AG08395 (cell line): ENCODE measurements at places on chromosomes 1 and 21.

- DNase-seq = no peak
These were observed 6.7 kb downstream of the ZBTB7B start for GRCh38 chr1:155009221-155009711.

DNA sequence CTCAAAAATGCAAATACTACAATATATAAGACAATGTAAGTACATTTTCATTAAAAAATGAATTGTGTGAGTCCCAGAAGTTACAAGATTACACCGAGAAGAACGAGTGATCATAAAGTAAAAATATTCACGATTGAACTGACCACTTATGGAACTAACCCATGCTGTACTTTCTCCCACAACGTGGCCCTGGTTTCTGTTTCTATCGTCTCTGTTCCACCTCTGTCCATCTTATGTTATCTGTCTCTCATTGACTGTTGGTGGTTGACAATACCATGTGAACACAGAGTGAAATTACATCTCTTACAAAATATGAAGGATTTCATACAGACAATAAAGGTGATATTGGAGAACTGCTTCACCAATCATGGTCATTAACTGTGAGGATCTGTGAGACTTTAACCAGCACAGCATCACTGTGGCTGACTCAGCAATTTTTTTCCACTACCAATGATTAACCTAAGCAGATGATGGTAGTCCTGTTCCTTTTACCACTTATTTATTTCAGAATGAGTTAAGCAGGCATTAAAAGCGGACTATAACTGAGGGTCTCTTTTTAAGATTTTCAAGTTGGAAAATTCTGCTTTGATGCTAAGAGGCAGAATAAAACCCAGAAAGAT is 165.1 kb downstream of the TGFB2 start:
- no peak for DNase-seq

GRCh38 chr1:96308314-96308713 is 413.3 kb upstream of the PTBP2 start:
- no peak for DNase-seq

DNA sequence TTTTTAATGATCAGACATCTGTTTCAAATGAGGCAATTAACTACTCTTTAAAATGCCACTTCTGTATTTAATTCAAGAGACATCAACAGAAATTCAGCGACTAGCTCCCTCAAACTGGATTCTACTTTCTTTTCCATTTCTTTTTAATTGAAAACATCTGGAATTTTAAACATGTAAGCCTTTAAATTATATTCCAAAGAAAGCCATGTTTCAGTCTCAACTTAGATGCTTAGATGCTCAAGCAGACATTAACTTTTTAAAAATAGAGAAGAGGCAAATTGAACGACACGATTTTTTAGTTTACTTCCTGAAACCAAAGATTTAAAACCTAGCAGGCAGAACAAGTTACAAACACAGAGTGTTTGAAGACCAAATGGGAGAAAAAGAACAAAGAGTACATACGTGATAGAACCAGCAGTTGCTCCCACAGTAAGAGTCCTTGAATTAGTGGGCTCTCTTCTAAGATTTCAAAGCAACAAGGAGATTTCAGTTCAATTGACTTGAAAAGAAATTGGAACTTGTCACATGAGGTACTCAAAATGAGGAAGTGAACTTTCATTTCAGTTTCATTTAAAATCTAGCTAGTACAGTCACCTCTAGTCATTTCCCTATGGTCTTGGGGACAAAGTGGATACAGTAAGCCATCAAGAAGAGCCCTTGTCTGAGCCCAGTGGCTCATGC is at the start of gene CTSS:
TSS of gene CTSS (minus strand) at position 483 of the 681 bp plus-strand sequence. CDS start 1,015 bp downstream, outside the sequence.
- no peak for DNase-seq

GRCh38 chr1:177282976-177283375 is 112.2 kb downstream of the BRINP2 start:
- no peak for DNase-seq

DNA sequence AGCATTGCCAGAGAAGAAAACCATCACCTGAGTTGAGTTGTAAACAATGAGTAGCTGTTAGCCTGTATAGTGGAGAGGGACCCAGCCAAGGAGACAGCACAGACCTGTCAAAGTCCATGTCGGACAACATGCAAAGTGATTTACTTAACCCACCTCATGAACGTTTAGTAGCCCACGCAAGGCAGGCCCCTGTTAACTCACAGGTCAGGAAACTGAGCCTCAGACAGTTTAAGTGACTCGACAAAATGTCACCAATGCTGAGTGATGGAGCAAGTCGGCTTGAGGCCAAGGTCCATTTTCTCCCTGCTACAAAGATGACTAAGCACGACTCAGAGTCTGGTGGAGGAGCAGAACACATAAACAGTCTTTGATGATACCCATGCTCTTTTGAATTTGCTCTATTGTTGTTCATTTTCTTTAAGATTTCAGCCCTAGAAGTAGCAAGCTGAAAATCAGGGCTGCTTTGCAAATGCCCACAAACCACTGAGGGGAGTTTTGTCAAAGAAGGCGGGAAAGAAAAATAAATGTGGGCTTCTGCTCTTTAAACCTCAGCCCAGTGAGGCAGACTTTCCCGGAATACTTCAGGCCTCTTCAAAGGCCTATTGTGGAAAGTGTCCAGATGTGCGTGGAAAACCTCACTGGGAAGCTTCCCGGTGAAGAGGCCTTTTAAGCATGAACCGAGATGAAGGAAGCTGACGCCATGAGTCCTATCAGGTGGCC is 83.8 kb upstream of the HOOK1 start:
- peak; percentile 91 for DNase-seq

DNA sequence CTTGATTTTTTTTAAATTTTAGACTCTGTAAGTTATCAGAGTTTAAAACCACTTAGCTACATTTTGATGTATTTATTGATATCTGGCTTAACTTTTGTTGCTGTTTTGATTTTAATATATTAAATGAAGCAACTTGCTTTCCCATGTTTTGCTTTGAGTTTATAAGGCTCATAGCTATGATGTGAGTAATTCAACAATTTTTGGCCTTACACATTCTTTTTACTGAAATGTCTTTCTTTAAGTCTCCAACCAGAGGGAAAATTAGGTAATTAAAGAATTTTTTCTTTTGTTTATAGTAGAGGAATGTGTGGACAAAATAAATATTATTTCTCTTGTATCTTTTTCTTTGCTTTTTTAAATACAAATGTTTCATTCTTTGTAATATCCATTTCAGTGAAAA is 258.3 kb upstream of the ADAMTS5 start:
- peak; percentile 11 for DNase-seq

- DNase-seq = no peak
These were observed 9.1 kb upstream of the AK2 start for GRCh38 chr1:33045814-33046213.

GRCh38 chr21:44497703-44498126 is 42.3 kb downstream of the KRTAP10-1 start:
- no peak for DNase-seq

- peak; percentile 67 for DNase-seq
These were observed 991 bp downstream of the SELENBP1 start for GRCh38 chr1:151371370-151372057.

DNA sequence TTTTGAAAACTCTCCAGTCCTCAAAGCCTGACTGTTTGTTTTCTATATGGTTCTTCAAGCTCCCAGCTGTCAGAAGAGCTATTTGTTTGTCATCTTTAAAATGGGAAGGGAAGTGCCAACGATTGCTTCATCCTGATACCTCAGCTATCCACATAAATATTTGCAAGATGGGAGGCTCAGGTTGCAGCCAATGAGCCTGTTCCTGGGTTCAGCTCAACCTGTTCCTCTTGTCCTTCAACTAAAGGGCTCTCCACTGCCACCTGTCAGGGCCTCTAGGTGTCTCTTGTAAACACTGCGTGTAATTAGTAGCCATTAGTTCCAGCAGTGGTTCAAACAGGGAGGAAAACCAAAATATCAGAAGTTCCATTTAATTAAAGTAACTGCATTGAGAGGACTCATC is 445.1 kb downstream of the AJAP1 start:
- no peak for DNase-seq

GRCh38 chr1:203163891-203164635 is 11.6 kb downstream of the MYBPH start:
- DNase-seq = no peak

GRCh38 chr1:199041173-199041914 is 402.5 kb downstream of the PTPRC start:
- DNase-seq = no peak

- no peak for DNase-seq
These were observed 171.5 kb downstream of the ADSS2 start for GRCh38 chr1:244280201-244280600.

- no peak for DNase-seq
These were observed 53.0 kb downstream of the DISP3 start for GRCh38 chr1:11531943-11532342.

DNA sequence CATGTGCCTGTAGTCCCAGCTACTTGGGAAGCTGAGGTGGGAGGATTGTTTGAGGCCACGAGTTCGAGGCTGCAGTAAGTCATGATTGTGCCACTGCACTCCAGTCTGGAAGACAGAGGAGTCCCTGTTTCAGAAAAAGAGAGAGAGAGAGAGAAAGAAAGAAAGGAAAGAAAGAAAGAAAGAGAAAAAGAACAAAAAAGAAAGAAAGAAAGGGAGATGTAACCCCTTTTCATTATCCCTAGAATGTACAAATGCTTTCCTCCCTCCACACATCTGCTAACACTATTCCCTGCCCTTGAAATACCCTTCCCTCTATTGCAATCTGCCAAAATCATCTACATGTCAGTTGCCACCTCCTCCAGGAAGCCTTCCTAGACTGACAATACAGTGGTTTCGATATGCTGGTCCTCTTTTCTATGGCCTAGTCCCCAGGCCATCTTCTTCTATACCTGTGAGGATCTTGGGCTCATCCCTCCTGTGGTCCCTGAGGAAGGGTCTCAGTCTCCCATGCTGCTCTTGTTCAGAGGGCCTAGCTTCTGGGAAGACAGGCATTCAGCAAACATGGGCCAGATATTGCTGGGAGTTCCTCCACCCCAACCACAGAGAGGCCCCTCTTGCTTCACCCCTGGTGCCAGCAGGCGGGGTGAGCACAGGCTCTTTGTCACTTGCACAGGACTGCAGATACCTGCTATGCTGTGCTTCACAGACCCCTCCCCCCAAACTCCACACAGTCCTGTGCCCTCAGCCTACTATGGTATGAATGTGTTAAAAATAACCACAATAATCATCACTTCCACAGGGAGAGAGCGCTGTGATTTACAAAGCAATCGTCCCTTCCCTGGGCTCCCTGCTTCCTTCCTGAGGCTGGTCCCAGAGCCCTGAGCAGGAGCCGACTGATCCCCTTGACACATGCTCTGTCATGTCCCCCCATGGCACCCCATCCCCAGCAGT is 14.1 kb downstream of the ADGRB2 start:
- DNase-seq = no peak

GRCh38 chr21:38346286-38346685 is 89.5 kb downstream of the KCNJ15 start:
- no peak for DNase-seq

DNA sequence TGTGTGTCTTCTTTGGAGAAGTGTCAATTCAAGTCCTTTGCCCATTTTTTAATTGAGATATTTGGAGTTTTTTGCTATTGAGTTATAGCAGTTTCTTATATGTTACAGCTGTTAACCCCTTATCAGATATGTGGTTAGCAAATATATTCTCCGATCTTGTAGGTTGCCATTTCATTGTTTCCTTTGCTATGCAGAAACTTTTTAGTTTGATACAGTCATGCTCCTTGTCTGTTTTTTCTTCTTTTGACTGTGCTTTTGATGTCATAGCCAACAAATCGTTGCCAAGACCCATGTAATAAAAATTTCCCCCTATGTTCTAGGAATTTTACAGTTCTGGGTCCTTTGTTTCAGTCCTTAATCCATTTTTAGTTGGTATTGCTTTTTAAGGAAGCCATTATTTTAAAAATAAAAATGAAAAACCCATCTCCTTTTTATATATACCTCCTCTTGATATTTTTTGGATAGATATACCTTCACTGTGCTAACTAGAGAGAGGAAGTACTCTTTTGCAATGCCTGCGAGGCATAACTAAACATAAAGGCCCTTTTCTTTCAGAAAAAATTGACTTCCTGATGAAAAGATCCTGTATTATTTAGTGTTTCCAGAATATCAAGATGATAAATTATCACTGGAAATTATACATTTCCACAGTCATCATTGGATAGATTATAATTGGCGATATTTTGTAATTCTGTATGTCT is 127.8 kb downstream of the HS2ST1 start:
- no peak for DNase-seq

GRCh38 chr1:54407154-54407403 is 885 bp upstream of the SSBP3 start:
- no peak for DNase-seq

DNA sequence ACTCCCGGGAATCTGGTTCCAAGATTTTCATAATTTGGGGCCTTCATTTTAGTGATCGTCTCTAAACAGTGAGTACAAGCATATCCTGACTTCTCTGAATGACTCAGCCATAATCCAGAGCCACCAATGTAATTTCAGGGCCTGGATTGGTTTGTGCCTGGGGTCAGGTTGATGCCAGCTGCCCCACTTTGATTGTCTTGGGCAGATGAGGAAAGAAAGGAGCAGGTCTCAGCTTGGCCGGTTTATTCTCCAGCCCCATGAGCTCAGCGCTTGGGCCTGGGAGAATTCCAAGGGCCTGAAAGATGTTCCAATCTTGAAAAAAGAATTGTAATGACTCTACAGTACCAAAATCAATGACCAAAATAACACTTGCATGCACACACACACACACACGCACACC is 71.2 kb upstream of the ECE1 start:
- no peak for DNase-seq

DNA sequence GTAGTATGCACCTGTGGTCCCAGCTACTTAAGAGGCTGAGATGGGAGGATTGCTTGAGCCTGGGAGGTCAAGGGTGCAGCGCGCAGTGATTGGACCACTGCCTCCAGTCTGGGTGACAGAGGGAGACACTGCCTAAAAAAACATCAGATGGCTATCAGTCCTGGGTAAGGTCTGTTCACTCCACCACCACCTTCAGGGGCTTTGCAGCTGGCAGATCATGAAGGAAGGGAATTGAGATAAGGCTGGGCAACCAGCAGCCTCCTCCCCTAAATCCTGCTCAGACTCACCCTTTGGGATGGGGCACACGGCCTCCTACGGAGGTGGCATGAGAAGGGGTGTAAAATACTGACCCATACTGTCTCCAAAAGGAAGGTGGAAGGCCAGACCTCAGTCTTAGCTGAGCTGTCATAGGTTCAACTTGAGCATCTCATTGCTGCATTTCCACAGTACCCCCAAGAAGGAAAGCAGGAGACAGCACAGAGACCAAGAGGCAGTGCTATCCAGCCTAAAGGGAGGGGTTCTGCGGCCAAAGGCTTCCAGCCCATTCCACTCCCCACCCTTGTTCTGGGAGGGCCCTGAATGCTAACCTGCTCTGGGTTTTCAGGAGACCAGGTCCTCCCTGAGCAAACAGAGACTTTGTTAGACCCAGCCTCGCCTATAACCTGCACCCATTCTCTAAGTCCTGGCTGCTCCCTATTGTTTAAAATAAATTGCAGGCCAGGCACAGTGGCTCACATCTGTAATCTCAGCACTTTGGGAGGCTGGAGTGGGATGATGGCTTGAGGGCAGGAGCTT is 13.7 kb downstream of the SLC45A3 start:
- no peak for DNase-seq

GRCh38 chr1:46724991-46725735 is 6.2 kb upstream of the EFCAB14 start:
- DNase-seq = peak; percentile 76

DNA sequence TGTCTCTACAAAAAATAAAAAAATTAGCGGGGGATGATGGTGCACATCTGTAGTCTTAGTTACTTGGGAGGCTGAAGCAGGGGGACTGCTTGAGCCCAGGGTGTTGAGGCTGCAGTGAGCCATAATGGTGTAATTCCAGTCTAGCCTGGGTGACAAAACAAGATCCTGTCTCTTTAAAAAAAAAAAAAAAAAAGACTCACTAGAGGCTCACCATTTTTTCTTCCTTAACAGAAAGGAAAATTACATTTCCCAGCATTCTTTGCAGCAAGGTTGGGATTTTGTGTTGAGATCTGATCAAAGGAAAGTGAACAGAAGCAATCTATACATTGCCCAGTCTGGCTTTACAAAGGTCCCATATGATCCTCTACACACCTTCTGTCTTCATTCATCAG is 21.5 kb downstream of the GFI1 start:
- DNase-seq = no peak
